ENCODE measurements at places on chromosomes 6 and 20.

DNA sequence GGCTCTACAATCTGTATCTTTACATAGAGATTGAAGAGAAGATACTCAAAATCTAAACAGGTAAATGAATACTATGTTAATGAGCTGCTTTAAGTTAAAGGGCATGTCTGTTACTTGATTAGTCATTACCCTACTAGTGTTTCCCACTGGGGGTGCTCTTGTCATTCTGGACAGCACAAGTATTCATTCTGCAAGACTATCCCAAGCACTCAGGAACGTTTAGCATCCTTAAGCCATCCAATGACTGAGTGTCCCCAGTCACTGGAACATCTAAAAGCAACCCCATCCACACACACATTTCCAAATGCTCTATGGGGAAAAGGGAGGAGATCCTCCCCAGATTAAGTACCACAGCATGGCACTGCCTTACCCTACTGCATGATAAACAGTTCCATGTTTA is 25.7 kb downstream of the EZR start:
- no peak for DNase-seq

DNA sequence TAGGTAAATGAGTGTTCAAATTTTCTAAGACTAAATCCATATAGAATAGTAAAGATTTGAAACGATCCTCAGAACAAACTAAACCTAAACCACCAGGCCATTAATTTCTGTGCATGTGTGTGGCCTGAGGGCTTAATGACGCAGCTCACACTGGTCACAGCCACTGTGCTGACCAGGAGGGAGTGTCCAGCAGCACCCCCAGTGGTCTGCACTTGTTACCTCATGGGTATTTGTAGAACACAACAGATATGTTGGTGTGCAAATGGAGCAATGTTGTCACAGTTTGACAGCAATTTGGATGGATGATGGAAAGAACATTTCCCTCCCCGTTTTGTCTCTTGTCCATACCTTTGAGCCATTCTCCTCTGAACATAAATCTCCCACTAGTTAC is 122.4 kb upstream of the EXOC2 start:
- DNase-seq = no peak

DNA sequence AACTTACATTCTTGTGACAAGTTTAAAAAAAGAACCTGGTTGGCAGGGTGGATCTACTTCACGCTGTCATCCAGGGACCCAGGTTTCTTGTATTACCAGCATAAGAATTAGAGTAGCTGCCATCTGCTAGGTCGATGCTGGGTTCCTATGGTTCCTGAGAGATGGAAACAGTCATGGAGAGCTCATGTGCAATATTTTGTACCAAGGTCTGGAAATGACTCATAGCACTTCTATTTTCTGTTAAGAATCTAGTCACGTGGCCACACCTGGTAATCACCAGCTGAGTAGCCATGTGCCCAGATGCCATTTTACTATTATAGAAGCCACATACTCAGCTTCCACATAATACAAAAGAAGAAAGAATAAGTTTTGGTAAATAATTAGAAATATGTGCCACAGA is 171.3 kb downstream of the CD83 start:
- no peak for DNase-seq

- no peak for DNase-seq
Measured at GRCh38 chr6:1611572-1612298, 2.0 kb downstream of the FOXC1 start.

DNA sequence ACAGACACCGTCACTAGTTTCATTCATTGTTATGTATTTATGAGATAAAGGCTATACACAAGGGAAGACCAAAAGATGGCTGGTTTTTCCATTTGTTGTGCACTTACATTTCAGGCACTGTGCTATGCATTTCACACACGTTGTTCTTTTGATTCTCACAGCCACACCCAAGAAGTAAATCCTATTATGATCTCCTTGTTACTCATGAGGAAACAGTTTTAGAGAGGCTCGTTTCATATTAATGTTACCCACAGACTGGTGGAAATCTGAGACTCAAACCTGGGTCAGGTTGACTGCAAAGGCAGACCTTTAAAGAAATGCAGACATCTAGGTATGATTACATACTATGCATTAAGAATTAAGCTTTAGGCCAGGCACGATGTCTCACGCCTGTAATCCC is 34.9 kb downstream of the SHLD1 start:
- DNase-seq = no peak

DNA sequence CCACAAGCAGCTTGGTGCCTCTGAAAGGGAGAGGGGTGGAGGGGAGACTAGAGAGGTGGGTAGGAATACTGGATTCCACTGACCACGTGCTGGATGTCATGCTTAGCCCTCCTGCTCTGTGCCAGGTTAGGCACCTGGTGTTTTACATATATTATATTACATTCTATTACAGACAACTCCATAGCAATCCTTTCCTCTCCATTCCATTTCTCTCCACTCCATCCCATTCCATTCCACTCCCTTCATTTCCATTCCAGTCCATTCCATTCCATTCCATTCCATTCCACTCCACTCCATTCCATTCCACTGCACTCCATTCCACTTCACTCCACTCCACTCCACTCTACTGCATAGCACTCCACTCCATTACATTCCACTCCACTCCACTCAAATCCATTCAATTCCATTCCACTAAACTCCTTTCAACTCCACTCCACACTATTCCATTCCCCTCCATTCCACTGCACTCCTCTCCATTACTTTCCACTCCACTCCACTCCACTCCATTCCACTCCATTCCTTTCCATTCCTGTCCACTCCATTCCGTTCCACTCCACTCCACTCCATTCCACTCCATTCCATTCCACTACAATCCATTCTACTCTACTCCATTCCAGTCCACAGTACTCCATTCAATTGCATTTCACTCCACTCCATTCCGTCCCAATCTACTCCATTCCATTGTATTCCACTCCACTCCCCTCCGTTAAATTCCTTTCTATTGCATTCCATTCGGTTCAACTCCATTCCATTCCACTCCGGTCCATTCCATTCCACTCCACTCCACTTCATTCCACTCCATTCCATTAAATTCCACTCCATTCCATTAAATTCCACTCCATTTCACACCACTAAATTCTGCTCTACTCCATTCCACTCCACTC is 27.2 kb upstream of the DEFB125 start:
- DNase-seq = no peak

DNA sequence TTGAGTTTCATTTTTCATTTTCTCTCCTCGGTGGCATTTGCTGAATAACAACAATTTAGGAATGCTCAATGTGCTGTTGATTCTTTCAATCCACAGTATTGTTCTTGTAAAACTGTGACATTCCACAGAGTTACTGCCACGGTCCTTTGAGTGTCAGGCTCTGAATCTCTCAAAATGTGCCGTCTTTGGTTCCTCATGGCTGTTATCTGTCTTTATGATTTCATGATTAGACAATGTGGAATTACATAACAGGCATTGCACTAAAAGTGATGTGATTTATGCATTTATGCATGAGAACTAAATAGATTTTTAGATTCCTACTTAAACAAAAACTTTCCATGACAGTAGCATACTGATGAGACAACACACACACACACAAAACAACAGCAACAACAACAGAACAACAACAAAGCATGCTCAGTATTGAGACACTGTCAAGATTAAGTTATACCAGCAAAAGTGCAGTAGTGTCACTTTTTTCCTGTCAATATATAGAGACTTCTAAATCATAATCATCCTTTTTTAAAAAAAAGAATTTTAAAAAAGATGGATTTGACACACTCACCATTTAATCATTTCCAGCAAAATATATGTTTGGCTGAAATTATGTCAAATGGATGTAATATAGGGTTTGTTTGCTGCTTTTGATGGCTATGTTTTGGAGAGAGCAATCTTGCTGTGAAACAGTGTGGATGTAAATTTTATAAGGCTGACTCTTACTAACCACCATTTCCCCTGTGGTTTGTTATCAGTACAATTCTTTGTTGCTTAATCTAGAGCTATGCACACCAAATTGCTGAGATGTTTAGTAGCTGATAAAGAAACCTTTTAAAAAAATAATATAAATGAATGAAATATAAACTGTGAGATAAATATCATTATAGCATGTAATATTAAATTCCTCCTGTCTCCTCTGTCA is 88.1 kb downstream of the SNAP25 start:
- DNase-seq = no peak

DNA sequence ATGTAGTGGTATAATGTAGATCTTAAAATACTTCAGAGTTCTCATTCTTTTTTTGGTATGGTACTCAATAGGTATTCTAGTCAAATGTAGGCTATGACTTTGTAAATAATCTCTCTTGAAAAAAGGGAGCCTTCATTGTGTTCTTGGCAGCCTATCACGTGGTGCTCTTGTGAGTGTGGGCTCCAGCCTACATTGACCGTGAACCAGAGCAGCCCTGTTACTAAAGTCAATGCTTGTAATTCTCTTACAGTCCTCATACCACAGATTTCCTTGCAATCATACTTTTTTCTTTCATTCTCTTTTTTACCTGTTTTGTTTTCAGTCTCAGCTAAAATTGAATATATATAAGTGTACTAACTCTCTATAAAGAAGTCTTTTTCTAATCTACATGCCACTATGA is 31.1 kb downstream of the ARID1B start:
- no peak for DNase-seq

DNA sequence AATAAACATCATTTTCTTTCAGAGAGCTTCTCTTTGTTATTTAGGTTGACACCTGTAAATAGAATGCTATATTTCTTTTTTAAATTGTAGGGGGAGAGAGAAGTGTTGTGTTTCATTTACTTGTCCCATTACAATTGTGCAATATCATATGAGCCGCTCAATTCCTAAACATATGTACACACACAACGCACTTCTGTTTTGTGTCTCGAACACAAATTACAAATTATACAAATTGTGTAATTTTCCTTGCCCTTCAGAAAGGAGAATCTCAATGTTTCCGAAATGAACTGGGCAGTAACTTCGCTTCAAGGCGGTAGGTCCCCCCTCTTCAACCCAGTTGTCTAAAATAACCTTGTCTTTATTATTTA is 2.6 kb upstream of the ABT1 start:
- DNase-seq = no peak

- DNase-seq = no peak
Measured at GRCh38 chr6:105688573-105688972, 285.7 kb upstream of the PREP start.

DNA sequence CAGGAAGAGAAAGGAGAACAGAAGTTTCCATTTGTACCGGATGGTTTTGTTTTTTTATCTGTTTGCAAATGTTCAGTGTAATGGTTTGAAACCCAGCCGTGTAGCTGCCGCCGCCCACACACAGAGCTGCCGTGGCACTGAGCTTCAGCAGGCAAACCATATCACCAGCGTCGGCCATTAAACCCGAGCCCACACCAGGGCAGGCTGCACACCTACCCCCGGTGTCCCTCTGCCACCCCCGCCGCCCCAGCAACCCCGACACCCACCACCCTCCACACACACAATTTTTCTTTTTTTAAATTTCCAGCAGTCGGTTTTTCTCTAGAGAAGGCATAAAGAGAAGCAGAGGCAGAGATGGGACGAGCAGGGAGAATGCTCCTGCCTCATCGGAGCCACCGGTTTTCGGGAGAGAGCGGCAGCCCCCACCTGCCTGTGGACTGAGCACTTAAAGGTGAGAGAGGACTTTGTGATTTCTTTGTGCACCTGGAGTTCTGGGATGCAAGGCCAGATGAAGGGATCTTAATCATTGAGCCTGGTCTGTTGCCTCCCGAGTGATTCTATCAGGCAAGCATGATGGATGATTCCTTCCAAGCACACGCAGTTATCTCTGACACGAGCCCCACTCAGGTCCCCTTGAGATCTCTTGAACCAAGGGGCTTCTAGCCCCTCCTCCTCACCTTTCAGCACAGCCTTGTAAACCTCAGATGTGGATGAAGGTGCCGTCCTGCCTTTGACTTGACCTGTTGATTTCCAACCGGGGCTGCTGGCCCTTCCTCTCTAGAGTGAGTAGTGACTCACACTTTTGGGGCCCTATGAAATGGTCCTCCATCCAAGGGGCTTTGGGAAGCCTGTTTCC is 17.5 kb upstream of the ZNF831 start:
- no peak for DNase-seq

- no peak for DNase-seq
Measured at GRCh38 chr6:18166312-18167036, 11.3 kb downstream of the KDM1B start.

DNA sequence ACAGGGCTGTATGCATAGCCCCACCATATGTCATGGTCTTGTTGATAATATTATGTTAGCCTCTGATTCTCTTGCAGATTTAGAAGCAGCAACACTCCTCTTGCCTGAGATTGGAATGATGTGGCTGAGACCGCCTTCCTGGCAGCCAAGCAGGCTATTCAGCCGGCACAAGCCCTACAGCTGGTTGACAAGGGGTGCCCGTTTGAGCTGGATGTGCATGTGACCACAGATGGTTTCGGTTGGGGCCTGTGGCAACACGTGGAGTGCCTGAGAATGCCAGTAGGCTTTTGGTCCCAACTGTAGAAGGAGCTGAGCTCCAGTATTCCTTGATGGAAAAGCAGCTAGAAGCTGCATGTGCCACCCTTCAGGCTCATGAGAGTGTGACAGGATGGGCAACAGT is 303.6 kb upstream of the POU3F2 start:
- DNase-seq = no peak

GRCh38 chr6:79543411-79543810 is 6.2 kb upstream of the LCA5 start:
- DNase-seq = no peak

DNA sequence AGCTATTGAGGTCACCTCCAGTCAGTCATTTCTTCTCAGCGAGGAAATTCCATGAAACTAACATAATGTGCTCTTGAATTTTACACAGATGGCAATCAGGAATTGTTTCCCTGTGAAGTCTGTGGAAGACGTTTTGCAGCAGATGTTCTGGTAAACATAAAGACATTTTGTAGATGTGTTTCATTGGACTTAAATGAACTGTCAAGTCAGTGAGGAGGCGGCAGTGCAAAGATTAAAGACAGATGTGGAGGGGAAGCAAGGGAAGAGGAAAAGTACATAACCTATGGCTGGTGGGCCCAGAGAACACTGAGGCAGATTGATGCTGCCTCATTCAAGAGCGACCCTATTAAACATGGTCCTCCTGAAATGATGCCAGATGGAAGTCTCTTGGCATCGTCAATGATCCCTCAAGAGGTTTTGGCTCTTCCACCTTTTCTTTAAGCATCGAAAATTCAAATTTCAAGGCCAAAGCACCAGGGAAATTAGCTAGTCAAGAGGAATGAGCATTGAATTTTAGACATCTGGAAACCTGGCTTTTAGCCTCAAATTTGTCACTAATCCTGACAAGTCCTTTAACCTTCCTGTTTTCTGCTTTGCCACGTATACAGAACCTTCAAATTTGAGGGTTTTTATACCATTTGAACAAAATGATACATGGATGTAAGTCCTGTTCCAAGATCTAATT is 20.1 kb downstream of the ZC2HC1B start:
- no peak for DNase-seq

DNA sequence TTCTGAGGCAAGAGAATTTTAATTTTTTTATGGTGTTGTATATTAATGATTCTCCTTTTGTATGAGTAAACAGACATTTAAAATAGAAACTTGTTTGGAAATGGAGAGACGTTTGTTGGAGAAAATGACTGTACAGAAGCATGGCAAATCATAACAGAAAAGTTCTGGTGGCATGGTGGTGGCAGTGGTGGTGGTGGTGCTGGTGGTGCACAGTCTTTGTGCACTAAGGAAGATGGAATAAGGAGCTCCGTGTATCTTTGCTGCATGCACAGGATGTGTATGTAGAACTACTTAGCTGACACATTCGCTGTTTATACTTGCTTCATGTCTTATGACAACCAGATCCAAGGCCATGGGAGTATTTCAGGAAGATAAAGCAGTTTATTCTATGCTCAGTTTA is 294.9 kb downstream of the UTRN start:
- DNase-seq = no peak
